ENCODE measurements at places on chromosomes 7 and 10.
A peak's percentile ranks its signal among the peaks of the same experiment; 100 is the strongest.

DNA sequence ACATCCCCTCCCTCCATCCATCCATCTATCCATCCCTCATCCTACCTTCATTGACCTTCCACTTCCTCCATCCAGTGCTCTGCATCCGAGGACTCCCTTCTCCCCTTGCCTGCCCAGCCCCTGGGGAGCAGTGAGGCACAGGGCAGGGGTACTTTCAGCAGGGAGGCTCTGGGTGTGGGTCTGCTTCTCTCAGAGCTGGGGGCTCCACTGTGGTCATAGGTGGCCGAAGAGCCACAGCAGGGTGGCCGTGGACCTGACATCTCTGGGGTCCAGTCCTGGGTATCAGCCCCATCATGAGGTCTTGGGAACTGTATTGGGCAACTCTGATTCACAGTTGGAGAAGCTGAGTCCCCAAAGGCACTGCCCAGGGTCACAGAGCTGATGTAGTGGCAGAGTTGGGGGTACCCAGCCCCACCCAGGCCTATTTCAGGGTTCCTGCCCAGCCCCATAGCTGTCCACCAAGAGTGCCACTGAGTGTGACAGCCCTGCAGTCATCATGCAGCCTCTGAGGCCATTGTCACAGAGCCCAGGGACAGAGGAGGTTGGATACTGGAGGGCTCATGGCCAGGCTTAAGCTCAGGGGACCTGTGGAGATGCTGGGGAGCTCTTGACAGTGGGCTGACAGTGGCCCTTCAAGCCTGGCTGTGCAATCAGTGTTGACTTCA, 35.3 kb upstream of the DPYSL4 start:
- DNase-seq: no peak

DNA sequence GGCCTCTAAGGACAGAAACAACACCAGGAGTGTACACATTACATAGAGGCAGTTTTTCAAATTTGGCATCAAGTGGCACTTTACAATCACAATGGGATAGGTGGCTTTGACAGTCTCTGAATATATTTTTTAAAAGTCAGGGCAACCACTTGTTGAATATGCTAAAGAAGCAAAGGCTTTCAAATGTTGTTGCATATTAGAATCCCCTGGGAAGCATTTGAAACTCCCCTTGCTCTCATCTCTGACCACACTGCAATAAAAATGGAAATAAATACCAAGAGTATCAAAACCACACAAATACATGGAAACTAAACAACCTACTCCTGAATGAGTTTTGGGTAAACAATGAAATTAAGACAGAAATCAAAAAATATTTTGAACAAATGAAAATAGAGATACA, 106.5 kb upstream of the RAB11FIP2 start:
- no peak for DNase-seq

- DNase-seq: peak; percentile 93
Observed at GRCh38 chr10:132307823-132308586, at the start of gene STK32C. STK32C (minus strand) TSS chr10:132307950; CDS start chr10:132307833, 117 bp downstream.

DNA sequence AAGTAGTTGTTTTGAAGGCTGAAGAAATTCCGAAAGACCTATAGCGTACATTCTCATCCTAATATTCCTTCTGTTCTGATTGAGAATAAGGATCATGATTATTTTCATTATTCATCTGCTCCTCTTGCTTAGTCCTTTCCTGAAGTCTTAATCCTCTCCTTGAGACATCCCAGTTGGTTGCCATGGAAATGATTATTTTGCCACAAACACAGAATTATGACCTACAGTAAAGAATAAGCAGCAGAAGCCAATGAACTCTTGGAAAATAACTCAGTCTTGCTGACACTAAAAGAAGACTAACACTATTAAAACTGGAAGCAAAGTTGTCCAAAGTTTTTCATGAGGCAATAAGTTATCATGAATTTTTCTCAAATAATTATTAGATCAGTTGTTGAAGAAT, 47.8 kb upstream of the JAZF1 start:
- DNase-seq: no peak

- no peak for DNase-seq
Observed at GRCh38 chr7:139915268-139915863, 86.3 kb downstream of the TBXAS1 start.

DNA sequence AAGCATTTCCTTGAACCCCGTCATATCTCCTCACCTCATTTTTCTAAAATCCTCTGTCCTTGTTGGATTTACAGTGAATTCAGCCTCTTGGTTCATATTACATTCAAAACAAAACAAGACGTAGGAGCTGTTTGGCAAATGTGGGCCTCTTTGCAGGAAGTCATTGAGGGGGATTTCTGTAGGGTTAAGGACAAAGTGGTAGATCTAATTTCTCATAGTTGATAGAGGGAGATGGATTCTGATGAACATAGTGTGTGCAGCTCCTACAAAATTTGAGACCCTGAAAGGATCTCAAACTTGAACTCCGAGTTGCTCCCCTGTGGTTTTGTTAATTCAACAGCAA, 682 bp downstream of the TBXAS1 start:
- no peak for DNase-seq

DNA sequence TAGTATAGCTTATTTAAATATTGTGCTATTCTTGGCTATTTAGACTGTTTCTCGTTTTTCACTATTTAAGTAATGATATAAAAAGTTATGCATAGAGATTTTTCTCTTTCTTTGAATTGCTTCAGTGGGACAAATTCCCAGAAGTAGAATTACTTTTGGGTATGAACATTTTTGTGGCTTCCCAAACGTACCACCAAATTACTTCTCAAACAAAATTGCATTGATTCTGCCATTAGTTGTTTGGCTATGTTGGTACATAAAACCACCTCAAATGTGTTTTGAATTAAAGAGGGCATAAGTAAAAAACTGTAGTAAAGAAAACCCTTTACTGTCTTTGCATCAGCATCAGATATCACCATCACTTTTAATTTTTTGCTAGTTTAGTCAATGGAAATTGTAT, 31.0 kb downstream of the AKR1B1 start:
- no peak for DNase-seq

DNA sequence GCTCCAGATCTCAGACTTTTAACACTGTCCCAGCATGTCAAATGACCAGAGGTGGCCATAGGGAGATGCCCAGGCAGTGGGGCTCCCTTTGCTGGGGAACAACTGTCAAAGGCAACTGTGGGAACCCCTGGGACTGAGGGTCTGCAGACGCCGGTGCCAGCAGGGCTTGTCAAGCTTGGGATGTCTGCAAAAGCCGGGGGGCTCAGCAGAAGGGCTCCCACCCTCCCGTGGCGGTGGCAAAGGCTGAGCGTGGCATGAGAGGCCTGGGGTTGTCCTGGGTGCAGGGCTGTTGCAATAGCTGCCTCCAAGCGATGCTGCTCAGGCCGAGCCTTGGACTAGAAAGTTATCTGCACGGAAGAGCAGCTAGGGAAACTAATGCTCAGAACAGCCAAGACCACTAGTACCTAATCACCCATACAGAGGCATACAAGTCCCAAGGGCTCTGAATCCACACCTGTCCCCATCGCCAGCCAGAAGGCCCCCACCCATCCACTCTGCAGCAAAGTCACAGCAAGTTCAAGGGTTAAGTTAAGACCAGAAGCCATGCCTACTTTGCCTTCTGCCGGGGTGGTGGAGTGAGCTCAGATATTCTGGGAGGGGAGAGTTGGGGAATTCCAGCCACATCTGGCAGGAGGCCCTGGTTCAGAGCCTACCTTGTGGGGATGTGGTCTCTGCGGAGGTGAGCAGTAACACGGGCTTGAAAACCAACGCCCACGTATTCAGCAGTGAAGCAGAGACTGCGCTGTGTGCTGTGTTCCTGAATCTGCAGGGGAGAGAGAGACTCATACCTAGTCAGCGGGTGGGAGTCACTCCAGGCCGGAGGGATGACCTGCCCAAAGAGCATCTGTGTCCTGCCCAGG, 4.6 kb downstream of the SH2B2 start:
- no peak for DNase-seq

GRCh38 chr10:15321431-15322341, 49.4 kb downstream of the FAM171A1 start:
- DNase-seq: no peak

GRCh38 chr10:110664483-110665420, 20.6 kb downstream of the RBM20 start:
- DNase-seq: peak; percentile 32

- no peak for DNase-seq
Observed at GRCh38 chr7:152872745-152873118, 113.2 kb downstream of the ACTR3B start.

GRCh38 chr7:130009848-130010688, 41.1 kb downstream of the ZC3HC1 start:
- DNase-seq: peak; percentile 20

DNA sequence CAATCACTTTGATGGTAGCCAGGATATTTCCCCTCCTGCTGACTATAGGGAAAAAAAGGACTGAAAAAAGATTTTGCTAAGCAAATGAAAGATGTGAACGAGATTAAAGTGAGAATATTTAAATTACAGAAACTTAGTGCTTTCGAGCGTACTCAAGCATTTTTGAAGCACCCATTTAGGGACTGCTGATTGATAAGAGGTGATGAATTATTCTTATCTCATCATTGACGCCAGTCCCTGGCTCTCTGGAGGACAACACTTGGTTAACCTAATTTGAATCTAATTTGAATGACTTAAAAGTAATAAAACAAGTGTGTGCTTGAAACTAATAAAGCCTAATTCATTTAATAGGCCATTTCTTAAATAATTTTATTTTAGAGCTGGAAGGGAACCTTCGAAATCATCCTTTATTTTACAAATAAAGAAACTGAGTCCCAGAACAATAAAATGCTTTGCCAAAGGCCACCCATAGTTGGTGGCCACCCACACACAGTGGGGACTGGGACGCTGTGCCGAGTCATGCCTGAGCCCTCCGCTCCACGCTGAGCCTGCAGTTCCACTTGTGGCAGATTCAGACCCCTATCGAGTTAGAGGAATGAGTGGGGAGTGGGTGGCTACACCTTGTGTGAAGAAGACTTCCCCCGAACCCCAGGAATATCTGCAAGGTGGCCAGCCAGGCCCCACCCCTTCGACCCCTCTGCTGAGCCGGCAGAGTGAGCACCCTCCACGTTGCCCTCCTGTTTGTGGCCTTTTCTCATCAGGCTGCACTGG, 61.1 kb upstream of the SAMD8 start:
- DNase-seq: no peak

- DNase-seq: no peak
Observed at GRCh38 chr10:119947300-119947699, 54.8 kb downstream of the SEC23IP start.

GRCh38 chr7:121530227-121531174, 134.4 kb upstream of the FAM3C start:
- DNase-seq: no peak

GRCh38 chr7:4775848-4776623, 613 bp downstream of the AP5Z1 start:
- no peak for DNase-seq

- DNase-seq: no peak
Observed at GRCh38 chr10:28897617-28898464, 220.5 kb downstream of the BAMBI start.

- no peak for DNase-seq
Observed at GRCh38 chr10:71719042-71719441, 536 bp downstream of the C10orf105 start.

GRCh38 chr7:137862358-137862757, 15.6 kb upstream of the DGKI start:
- DNase-seq: no peak

- no peak for DNase-seq
Observed at GRCh38 chr7:1925973-1926907, 256.2 kb downstream of the ELFN1 start.

GRCh38 chr10:5284311-5285057, 80.3 kb upstream of the UCN3 start:
- DNase-seq: no peak

- no peak for DNase-seq
Observed at GRCh38 chr7:123131961-123132360, 67.8 kb downstream of the SLC13A1 start.

GRCh38 chr10:14678637-14679036, 96.1 kb downstream of the FAM107B start:
- DNase-seq: no peak

GRCh38 chr10:93081318-93081717, 7.6 kb downstream of the CYP26A1 start:
- no peak for DNase-seq

All from BE2C (cell line).